ENCODE measurements at places on chromosomes 6 and 20.
A peak's percentile ranks its signal among the peaks of the same experiment; 100 is the strongest.

DNA sequence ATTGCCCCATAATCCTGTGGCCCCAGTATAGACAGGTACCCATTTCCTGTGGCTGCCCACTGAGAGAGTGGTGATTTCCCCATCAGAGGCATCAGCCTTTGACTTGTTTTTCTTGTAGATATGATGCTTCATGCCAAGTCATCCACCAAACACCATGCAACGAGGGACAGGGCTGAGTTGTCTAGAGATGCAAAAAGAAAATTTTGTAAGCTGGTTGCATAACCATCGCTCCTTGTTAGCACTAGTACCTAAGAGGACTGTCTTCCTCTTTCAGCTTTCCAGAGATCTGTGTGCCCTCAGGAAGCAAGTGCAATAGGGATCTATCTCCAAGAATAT, 166.8 kb downstream of the BCAS1 start:
- no peak for DNase-seq

GRCh38 chr6:56955171-56956155, 556 bp downstream of the BEND6 start:
- peak; percentile 87 for DNase-seq

DNA sequence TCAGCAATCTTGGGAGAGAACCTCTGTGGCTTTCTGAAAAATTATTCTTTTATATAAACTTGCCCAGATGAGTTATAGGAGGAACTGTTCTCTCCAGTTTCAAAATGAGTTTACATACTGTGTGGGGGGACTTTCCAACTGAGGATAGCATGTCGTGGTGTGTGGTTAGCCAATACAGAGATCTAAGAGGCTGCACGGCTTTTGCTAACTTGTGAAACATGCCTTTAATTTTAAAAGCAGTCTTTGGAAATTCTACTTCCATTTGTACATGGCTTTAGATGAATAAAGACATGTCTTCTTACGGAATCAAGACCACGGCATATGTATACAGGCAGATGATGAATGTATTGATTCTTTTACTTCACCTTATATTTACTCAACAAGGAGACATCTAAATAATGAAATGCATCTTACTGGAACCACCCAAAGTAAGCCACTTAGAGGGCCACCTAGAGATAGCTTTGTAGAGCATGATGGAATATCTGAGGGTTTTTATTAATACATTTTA, 39.8 kb downstream of the HIVEP1 start:
- DNase-seq = no peak

GRCh38 chr6:7974565-7974937, 64.0 kb upstream of the TXNDC5 start:
- DNase-seq = no peak

- DNase-seq = no peak
Measured at GRCh38 chr6:39225946-39226437, 3.3 kb downstream of the KCNK5 start.

DNA sequence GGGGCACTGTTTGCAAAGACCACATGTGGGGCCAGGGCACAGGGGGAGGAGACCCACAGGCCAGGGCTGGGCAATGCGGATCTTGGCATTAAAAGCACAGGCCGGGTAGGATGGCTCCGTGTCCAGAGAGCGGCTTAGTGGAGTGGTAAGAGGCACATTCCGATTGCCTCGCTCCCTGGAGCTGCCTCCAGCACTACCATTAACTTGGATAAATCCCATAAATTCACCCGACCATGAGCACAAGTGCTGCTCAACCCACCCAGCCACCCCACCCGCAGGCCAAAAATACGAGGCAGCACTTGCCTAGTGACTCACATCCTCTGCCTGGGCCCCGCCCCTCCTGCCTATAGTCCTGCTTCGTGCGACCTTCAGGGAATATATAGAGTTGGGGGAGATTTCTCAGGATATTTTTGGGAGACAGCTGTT, 67.5 kb upstream of the QKI start:
- no peak for DNase-seq

GRCh38 chr20:62368392-62368975, 1.4 kb upstream of the LAMA5 start:
- DNase-seq = peak; percentile 68

- no peak for DNase-seq
Measured at GRCh38 chr6:10618409-10618808, 76.0 kb downstream of the C6orf52 start.

DNA sequence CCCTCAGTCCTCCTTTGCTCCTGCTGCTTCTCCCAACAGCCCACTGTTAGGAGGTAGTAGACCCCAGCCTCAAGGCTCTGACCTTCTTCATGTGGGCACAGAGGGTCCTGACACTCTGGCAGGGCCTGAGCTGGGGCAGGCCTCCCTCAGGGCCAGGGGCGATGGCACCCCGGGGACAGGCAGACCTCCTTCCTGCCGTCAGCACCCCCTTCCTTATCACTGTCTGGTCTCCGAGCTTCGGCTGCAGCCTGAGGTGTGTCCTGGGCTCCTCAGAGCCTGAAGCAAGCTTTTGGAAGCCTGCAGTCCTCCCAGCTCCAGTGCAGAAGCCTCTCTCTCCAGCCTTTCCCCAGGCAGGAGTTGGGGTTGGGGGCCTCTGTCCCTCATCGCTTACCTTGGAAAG, 22.0 kb downstream of the SPDEF start:
- DNase-seq = no peak

GRCh38 chr6:3875486-3875885, 26.3 kb downstream of the FAM50B start:
- DNase-seq = no peak

- no peak for DNase-seq
Measured at GRCh38 chr20:57476641-57477461, 48.1 kb downstream of the CTCFL start.

DNA sequence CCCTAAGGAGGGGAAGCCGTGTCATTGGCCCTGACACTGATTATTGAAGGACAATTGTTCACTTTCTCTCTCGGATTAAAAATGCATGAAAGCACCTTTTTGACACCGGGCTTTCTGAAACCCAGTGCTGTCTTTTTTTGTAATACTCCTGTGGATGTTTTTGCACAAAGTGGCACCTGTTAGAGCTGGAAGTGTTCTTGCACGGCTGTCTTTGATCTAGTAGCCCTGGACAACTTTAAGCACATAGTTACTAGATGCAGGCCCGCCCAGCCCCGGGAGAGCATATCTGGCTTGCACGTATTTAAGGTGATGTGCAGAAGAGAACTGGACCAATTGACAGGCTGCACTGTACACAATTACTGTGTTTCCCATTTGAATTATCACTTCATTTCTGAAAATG, 72.6 kb downstream of the ARID1B start:
- no peak for DNase-seq

DNA sequence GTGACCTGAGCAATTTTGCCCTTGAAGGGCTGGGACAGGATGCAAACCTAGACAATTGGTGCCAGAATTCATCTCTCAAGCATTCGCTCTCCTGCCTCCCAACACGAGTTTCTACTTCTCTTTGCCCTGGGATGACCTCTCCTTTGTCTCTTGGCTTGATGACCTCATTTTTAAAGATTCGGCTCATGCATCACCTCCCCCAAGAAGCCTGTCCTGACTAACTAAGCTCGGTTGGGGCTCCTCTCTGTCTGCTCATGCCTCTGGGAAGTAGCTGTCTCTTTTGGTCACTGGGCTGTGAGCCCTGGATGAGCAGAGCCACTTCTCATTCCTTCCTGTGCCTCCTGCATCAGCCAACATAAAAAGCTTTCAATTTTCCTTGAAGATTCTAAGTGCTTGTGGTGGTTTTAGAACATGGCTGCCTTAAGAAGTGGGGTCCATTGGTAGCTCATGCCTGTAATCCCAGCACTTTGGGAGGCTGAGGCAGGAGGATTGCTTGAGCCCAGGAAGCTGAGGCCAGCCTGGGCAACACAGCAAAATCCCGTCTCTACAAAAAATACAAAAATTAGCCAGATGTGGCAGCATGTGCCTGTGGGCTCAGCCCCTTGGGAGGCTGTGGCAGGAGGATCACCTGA, 11.1 kb upstream of the TCF15 start:
- no peak for DNase-seq

GRCh38 chr6:45855642-45856394, 159.8 kb downstream of the CLIC5 start:
- no peak for DNase-seq

GRCh38 chr20:59786801-59787537, 146.5 kb downstream of the SYCP2 start:
- no peak for DNase-seq

DNA sequence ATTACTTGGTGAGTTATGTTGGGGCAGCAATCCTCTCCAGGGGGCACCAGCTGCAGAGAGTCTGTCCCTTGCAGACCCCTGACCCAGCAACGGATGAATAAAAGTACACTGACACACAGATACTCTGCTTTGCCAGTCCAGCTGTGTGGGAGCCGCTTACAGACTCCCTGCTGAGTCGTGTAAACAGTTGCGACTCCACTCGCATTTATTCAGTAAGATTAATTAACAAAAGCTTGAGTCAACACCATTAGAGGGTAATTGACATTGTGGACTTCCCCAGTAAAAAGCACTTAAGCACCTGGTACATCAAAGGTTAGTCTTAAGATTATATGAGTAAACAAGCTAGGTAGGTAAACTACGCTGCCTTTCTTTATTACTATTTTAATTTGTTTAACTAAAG, 92.0 kb upstream of the TMEM181 start:
- no peak for DNase-seq
